ENCODE measurements at places on chromosomes 2 and 18.

GRCh38 chr2:71611781-71612527, 158.6 kb downstream of the DYSF start:
- no peak for DNase-seq

DNA sequence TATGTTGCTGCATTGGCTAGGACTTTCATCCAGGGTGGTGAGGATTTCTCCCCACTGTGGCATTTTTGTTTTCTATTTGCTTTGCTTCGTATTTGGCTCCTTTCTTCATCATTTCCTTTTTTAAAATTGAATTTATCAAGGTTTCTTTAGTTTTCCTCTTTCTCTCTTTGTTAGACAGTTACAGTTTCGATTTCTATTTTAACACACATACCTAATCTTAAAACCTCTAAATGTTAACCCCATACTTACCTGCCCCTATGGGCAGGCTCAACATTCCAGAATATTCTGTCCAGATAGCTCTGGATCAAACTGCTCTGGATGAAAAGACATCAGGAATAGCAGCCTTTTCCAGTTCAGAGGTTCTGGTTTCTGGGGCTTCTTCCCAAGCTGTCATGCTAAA, 49.2 kb downstream of the DIPK1C start:
- no peak for DNase-seq

DNA sequence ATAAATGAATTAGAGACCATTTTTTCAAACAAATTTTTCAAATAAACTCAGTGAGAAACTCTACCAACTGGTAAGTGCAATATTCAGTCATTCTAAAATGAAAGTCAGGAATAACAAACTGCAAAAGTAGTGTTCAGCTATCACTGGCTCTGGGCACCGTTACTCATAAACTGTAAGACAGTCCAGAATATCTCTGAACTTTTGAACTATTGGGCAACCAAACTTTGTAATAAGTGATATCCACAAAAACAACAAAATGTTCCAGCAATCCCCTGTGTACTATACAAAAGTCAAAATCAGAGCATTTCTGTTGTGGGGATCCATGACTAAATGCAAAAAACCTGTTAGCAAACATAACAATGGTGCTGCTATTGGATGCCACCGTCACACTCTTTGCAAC, 56.3 kb downstream of the SLC25A12 start:
- no peak for DNase-seq

GRCh38 chr2:24577481-24577880, 86.4 kb downstream of the NCOA1 start:
- DNase-seq = no peak

DNA sequence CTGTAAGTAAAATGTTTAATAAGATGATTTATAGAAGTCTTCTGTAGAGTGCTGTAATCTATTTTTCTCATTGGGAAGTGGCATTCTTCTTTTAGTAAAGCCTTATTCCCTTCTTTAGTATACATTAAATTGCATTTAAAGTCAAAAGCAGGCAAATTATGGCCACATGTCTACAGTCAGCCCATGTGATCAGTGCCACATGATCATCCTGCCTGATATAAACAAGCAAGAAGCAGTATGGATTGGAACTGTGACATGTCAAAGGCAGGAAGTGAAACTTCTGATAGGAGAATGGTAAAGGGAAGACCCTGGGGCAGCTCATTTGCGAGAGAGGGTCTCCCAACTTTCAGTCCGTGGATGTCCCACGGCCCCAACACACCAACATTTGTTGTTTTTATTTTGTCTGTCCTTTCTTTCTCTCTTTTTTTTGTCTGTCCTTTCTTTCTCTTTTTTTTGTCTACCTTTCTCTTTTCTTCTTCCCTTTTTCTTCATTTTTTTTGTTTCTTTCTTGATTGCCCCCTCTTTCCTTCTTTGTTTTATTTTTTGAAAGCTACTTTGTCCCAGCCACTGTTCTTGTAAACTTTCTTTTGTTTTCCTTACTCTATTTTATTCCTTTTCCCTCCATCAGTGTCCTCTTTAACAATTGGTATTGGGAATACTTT, 154.9 kb downstream of the DTNA start:
- DNase-seq = no peak

- no peak for DNase-seq
Observed at GRCh38 chr2:154361276-154361675, 337.2 kb upstream of the KCNJ3 start.

DNA sequence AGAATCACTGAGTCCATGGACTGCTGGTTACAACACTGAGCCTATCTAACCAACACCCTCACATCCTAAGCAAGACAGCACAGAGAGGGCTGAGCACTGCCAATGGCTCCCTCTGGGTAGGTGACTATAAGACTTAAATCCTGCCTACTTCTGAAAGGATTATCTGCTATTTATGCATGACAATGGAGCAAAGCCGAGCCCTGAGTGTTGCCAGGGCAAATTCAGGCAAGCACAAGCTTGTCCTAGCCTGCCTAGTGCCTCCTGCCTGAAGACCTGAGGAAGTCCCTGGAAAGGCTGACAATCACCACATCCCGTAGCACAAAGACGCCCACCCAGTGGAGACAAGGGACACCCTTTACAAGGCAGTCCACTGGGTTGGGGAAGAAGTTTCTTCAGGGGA, 129.7 kb downstream of the OSR1 start:
- DNase-seq = no peak
